ENCODE measurements at places on chromosomes 7 and 10.

GRCh38 chr7:101099969-101100781 lies 14.9 kb downstream of the TRIM56 start:
- no peak for DNase-seq

DNA sequence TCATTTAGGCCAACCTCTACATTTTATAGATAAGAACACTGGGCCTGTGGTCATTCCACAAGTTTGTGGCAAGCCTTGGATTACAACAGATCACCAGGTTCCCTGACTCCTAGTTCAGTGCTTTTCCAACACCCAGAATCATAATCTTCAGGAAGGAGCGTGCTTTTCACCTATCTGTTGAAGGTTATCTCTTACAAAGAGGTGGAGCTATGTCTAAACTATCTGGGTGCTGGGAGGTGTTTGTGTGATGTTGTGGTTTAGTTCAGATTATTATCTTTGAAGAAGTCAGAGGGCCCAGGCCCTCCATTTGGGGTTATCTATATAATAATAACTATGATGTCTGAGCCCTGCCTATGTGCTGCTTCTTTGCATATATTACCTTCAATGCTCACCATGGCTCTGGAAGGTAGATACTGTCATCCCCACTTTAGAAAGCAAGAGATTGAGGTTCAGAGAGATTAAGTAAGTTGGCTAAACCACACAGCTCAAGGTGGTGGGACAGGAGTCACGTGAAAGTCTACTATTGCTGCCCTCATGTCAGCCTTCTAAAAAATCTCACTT lies 24.0 kb downstream of the IL2RA start:
- no peak for DNase-seq

DNA sequence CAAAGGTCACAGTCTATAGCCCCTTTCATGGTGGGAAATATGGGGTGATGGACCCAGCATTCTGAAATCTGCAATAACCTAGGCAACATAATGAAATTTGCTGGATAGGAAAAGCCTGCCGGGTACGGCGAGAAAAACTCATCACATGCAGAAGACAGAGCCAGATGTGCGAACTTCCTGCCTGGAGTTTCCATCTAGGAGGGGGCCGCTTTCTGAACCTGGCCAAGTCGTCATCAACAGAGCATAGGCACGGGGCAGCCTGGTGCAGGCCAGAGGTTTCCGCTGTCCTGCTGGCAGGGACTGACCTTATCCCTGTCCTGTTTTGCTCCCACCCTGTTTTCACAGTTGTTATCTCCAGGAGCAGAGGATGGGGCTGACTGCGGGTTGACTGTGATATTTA lies 27.4 kb downstream of the CCDC3 start:
- DNase-seq: no peak

DNA sequence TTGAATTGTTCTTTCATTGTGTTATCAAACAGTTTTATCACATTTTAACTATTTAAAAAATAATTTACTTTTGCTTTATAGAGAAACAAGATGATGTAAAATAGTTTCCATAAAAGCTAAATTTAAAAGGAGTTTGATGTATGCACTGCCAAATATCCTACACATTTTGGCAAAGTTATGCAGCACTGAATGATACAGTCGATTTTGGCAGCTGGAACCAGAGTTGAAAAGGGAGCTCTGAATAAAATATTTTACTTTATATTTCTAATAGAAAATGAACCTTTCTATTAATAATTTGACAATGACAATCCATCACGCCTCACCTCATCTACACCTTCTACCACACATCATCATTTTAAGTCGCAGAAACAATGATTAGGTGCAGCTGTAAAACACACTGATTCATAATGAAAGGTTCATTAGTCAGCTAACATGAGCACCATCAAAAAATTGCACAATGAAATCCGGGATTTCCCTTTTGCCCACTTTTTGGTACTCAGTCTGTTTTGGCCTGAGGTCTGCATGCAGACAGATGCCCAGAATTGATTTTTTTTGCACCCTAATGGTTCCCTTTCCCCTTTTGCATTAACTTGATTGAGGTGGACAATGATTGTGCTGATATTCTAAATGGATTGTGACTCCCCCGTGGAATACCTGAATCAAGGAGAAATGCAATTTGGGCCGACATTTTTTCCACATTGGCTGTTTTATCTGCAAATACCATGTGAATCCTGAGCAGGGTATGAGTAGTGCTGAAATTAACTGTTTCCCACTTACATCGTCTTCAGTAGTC lies 105.8 kb downstream of the THSD7A start:
- DNase-seq: no peak

DNA sequence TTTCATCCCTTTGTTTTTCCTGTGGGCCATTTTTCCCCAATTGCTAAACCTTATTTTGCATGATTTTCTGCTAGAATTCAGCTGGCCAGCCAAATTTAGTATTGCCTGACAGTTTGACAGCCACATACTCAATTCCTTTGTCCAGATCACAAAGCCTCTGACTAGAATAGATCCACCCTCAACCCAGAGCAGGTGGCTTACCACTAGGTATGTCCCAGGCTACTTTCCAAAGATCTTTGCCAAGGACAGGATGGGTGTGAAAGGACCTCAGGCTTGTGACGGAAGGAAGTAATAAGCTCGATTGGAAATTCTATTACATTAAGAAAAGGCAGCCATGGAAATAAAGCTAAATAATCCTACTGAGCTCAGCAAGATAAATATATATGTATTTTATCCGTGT lies 50.6 kb upstream of the AGK start:
- no peak for DNase-seq

GRCh38 chr10:61792097-61792716 lies 109.3 kb upstream of the ARID5B start:
- no peak for DNase-seq

DNA sequence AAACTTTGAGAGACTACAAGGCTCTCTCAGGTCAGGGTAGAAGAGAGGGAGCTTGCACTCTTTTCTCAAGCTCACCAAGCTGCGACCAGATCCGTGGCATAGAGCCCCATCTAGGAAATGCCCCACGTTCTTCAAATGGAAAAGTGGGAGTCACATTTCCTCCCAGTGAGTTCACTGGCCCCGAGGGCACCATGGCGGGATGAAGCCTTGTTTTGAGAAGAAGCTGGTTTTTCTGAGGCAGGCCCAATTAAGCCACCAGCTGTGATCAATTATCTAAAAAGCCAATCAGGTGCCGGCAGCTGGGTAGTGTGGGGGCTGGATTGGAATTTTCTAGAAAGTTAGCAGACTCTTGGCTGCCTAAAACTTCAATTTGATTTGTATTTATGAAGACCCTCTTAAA lies 101.4 kb downstream of the ZNF365 start:
- DNase-seq: no peak

GRCh38 chr7:10643545-10643944 lies 330.1 kb upstream of the PHF14 start:
- no peak for DNase-seq

DNA sequence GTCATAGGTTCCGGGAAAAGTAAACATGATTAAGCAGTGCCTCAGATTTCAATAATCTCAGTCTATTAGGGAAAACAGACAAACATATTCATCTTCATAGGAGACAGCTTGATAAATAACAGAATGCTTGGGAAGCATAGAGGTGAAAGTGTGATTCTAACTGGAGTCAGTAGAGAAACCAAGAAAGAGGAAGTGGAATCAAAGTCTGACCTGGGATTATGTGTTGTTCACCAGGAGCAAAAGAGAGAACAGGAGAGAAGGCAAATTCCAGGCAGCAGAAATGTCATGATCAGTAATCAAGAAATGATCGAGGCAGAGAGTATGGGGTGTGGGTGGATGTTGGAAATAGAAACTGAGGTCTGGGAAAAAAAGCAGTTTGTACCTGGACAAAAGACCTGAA lies 43.7 kb downstream of the DGKB start:
- no peak for DNase-seq

DNA sequence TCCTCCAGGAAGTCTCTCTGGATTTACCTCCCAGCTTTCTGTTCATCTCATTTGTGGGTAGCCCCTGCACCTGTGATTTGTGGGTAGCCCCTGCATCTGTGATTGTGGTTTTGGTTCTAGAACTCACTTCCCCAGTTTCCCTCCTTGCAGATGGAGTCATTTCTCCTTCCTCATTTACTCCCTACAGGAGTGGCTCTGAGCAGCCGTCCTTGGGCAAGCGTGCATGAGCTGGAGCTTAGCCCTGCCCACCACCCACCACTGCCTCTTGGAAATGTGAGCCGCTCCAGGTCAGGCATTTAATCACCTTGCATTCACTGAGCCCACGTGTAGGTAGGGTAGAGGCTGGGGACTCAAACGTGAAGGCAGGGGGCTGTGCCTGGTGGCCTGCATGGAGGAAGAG lies 8.2 kb downstream of the COL26A1 start:
- no peak for DNase-seq

- no peak for DNase-seq
These were observed 96.4 kb downstream of the CCSER2 start for GRCh38 chr10:84424731-84425167.

GRCh38 chr10:807163-807957 lies 117.9 kb upstream of the DIP2C start:
- DNase-seq: no peak

GRCh38 chr7:116527521-116527920 lies 2.7 kb downstream of the CAV1 start:
- no peak for DNase-seq

DNA sequence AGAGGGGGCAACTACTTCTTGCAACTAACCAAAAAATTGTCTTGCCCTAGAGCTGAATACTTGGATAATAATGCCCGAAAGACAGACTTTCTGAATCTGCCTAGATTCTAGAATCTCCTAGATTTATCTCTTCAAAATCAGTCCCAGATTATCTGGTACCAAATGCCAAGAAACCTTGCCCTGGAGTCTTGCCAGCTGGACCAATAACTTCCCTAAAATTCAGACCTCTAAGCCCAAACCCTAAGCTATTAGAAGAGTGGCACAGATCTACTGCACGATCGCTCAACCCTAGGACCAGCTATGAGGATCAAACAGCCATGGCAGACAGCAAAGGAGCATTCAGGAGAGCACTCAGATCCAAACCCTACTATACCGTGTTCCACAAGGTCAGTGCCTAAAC lies 45.0 kb downstream of the ARMH3 start:
- no peak for DNase-seq

- no peak for DNase-seq
These were observed 527 bp downstream of the PDIA4 start for GRCh38 chr7:149027611-149028345.

DNA sequence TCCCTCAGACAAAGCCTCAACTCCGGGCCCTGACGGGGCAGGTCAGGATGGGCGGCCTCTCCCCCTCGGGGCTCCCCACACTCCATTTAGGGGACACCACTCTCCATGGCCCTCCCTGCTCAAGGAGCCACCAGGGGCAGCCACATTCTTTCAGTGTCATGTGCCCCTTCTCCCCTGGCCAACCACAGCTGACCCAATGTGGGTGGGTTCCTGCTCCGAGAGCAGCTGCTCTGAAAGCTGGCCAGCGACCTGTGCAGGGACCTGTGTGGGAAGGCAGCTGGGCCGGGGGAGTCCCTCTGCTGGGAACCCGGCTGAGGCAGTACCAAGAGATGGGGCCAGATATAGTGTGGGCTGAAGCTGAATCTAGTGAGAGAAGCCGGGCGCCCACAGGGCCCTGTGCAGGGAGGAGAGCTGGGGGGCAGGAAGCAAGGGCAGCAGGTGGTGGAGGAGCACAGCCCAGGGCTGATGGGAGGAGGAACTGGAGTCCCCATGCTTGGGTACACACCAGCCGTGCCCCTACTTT lies 40.6 kb upstream of the NPFFR1 start:
- no peak for DNase-seq

GRCh38 chr10:2300231-2300630 lies 562.9 kb upstream of the ADARB2 start:
- DNase-seq: no peak

- DNase-seq: no peak
These were observed 135.4 kb upstream of the PRPS1L1 start for GRCh38 chr7:18163091-18163490.

DNA sequence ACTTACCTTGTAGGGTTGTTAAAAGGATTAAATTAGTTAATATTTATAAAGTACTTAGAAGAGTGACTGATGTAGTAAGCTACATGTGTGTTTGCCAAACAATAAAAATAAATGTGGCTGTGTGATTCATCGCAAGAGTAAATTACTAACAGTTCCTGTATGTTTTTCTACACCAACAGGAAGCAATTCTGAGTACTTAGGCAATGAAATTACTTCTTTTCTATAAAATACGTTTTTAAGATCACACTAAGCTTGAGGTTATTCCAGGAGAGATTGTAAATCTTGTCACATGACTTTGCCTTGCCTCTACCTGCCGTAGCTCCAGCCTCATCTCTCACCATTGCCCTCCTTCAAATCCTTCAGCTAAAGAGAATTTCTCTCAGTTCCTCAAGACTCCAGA lies 18.1 kb upstream of the GSTK1 start:
- DNase-seq: no peak

DNA sequence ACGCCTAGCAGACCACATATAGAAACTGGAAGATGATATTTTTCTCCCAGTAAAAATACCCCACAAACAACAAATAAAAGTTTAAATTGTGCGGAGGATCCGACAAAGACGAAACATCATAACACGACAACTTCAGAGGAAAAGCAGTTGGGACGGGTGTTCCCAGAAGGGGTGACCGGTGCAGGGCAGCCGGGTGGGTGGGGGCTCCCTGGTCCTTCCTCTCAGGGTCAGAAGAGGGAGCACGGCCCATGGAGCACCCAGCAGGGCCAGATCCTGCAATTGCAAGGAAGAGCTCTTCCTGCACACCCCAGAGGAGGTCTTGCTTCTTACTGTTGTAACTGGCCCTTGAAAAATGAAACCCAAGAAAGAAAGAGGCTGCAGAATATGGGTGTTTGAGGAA lies 608.5 kb upstream of the MKI67 start:
- no peak for DNase-seq

DNA sequence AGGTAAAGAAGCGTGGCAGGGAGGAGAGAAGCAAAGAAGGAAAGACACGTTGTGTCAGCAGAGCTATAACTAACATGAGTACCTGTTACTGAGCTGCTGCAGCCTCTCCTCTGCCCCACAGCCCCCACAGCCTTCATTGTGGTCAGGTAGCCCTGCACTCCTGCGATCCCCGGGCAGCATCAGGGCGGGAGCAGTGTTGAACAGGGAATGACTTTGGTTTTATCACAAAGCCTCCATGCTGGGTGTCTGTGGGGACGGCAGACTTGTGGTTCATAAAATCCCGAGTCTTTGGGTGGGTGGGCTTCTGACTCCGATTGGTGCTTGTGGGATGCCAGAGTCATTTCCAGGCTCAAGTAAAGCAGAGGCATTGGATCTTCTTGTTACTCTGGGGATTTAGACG lies 14.8 kb upstream of the PRKAG2 start:
- no peak for DNase-seq

DNA sequence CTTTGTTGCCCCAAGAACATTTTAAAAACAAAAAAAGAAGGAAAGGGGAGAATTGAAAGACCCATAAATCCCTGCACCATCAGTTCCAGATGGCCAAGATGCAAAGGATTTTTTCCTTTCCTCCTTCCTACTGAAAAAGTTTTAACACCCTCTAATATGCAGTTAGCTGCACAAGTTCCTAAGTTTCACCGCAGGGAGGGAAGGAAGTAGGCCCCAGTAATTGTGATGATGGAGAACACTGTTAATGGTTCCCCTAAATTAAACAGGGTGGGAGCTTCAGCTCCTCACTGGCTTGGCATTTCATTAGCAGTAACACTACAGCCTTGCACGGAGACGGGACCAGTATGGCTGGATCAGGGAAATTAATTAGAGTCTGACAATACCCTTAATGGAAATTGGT lies 63.7 kb upstream of the PPIF start:
- DNase-seq: no peak

GRCh38 chr10:93947055-93947454 lies 46.7 kb upstream of the PLCE1 start:
- DNase-seq: no peak
